Suppressor macrophage treated with lipopolysaccharide for 4 hours (primary cell): ENCODE measurements at places on chromosomes 2 and 18.

DNA sequence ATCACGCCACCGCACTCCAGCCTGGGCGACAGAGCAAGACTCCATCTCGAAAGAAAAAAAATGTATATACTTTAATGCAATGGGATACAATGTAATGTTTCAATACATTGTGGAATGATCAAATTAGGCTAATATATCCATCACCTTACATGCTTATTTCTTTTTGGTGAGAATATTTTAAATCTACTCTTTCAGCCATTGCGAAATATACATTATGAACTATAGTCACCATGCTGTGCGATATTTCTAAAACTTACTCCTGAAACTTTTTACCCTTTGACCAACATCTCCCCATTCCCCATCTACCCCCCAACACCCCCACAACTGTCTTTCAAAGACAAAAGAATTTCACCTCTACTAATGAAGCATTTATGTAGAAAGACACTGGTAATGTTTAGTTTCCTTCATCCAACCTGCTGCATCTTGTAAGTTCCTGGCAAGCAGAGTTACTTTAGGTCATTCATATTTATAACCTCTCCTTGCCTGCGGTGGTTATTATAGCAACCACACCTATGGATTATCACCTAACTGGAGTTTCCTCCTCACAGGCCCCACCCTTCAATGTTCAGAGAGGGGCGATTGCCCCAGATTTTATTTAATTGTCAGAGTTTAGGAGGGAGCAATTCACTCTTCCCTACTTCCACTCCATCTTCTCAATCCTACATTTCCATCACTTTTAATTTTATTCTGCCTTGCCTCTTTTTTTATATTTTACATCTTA lies 1.2 kb upstream of the ME2 start:
- no peak for DNase-seq

DNA sequence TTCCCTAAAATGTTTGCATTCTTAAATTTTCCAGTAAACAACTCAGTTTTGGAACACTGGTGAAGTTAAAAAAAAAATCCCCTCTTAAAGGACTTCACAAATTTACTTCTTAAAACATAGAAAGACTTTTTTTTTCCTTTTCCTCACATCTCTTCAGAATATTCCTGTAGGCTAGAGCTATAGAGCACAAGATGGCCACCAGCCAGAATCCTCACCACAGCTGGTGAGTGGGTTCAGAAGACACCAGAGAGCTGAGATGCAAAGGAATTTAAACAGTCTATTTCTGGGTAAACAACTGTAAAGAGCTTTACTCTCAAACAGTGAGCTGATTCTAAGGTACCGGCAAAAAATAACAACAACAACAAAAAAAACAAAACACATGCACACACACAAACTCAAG lies 252.8 kb downstream of the LRP1B start:
- no peak for DNase-seq

DNA sequence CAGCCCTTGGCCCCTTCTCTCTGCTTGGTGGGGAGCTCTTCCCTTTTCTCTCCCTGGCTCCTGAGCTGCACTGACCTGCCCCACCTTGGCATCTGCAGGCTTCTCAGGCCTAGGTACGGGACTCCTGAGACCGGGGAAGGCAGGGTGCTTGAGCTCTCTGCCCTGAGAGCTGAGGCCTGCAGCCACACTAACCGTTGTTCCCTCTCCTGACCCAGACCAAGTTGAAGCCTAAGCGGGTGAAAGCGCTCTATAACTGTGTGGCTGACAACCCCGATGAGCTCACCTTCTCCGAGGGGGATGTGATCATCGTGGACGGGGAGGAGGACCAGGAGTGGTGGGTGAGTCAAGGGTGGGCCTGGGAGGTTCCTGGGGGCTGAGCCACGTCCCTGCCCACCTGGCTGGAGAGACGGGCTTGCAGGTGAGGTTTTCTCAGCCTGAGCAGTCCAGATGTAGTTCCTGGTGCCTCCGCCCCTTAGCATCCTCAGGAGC lies 22.2 kb downstream of the ITGB1BP1 start:
- no peak for DNase-seq

DNA sequence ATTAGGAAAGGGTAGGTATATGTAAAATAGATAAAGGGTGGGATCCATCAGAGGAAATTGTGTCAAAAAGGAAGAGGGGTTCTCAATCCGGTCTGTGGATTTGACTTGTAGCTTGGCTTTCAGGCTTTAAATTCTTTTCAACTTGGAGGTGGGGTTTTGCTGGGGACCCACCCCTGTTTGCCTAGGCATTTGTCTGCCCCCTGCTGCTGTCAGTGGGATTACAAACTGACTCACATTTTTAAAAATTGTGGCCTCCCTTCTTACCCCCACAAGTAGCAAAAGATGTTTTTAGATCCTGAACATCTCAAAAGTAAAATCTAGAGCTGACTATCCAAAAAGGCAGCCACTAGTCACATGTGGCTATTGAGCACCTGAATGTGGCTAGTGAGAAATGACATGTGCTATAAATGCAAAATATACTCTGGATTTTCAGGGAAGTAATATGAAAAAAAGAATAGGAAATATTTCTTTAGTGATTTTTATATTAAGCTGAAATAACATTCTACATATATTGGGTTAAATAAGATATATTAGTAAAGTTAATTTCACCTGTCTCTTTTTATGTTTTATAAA lies 178.9 kb downstream of the GFPT1 start:
- DNase-seq: no peak

- no peak for DNase-seq
Observed at GRCh38 chr2:212424082-212424481, 114.5 kb downstream of the ERBB4 start.

GRCh38 chr18:79540161-79540903 lies 139.3 kb upstream of the CTDP1 start:
- no peak for DNase-seq

DNA sequence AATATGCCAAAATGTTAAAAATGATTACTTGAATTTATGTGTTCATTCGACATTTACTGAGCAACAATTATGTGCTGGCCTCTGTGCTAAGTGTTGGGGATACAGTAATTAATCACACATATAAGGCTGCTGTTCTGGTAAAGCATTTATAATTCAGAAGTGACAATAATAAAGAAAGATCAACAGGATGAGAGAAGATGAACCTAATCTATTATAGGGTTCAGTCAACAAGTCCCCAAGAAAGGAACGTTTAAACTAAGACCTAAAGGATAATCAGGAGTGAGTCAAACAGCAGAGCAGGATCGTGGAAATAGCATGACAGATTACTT lies 60.1 kb upstream of the COX7A2L start:
- no peak for DNase-seq

- no peak for DNase-seq
Observed at GRCh38 chr2:118580107-118580506, 267.3 kb downstream of the EN1 start.

DNA sequence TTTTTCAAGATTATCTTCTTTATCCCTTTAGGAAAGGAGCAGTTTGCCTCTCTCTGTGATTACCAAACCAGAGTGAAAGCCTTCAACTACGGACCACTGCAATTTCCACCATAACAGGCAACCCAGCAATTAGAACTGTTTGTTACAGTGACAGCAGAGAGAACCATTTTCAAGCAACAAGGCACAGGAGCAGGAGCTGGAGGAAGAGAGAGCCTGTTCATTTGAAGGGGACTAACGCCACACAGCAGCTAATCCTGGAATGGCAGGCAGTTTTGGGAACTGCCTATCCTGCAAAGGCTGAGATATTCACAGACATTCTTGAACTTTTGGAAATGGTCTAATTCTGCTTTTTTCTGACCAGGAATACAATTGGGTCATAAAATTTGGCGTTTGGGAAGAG lies 1541.9 kb upstream of the PIK3C3 start:
- no peak for DNase-seq

DNA sequence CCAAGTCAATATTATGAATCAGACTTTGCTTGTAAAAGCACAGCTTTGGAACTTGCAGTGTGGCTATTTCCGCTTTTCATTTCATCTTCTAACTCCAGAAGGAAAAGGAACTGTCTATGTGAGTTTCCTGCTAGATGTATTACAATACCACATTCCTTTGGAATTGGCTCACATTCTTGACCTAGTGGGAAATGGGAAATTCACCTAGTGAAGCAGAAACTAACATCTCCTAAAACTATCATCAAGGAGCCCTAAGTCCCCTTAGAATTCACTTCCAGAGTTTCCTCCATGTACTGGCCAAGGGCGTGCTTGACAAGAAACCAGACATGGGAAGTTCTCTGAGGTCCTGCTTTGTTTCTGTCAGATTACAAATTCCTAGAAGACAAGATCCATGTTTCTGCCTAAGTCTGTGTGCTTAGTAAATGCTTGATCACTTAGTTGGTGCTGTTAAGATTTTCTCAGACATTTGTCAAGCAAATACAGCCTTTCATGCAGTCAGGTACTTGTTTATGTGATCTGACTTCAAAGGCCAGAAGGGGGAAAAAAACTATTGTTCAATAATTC lies 275.7 kb upstream of the FN1 start:
- peak; percentile 57 for DNase-seq

GRCh38 chr2:98548920-98549818 lies 59.1 kb downstream of the COA5 start:
- no peak for DNase-seq

GRCh38 chr18:25946540-25946939 lies 143.9 kb downstream of the SS18 start:
- DNase-seq: no peak

- no peak for DNase-seq
Observed at GRCh38 chr2:96287273-96287856, 18.0 kb downstream of the SNRNP200 start.

DNA sequence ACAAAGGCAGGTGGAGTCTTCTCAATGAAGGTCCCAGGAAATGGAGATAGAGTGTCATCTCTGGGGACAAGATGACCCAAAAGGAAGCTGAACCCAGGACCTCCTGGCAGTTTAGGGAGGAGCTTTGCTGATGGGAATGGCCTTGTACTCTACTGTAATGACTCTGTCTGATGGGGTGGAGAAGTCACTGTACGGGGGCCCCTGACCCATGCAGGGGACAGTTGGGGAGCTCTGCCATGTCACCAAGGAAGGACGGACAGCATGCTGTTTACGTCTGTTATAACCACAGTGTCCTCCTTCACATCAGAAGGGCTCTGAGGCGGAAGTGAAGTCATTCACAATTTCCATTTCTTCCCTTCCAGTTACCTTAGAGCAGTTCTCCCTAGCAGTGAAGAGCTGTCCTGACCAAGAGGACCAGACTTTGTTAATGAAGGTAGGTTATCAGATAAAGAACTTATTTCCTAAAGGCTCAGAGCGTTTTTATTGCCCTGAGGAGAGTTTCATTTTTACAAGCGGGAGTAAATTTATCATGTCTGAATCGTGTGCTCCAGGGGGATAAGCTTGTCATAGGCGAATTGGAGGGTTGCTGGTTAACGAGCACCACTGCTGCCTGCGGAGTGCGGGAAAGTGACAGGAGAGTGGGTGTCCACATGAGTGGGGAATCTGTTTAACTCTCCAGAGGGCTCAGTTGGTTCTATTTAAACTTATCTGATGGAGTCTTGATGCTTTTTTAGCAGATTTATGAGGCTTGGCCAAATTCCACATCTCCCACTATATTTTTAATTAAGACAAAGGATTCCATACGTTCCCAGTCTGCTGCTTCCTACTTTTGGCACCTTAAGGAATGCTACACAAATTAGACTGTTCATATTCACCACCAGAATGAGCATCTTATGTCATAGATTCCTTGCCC lies 71.6 kb upstream of the BCL2L11 start:
- DNase-seq: no peak

- no peak for DNase-seq
Observed at GRCh38 chr18:37429791-37430190, 135.8 kb downstream of the CELF4 start.

- no peak for DNase-seq
Observed at GRCh38 chr2:203533676-203534591, 1.2 kb downstream of the RAPH1 start.

DNA sequence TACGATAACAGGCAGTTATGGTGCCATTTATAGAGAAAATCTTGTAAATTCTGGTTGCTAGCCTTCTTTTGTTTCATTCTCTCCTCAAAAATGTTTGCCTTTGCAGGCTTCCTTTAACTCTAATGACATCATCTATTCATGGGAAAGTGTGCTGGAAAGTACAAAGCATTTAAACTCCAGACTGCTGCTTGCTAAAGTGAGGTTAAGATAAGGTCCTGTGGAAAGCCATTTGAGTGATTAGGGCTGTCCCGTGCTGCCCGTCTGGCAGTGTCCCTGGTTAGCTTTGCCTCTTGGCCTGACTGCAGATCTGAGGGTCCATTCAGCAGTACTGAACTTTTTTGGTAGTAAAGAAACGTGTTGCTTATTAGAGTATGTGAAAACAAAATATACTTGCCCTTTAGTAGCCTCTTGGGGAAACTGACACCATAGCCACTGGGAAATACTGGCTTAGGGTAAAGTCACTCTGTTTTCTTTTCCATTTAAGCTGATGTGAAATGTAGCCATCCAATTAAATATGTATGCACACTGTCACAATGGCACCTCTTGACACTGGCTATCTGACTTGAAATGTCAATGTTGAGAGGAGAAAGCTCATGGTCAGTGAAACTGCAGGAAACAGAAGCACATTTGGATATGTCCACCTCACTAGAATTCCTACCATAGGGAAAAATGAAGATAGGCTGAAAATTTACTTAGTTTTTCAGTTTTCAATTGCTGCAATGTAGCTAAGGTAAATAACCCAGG lies 321.5 kb downstream of the SLC8A1 start:
- no peak for DNase-seq

DNA sequence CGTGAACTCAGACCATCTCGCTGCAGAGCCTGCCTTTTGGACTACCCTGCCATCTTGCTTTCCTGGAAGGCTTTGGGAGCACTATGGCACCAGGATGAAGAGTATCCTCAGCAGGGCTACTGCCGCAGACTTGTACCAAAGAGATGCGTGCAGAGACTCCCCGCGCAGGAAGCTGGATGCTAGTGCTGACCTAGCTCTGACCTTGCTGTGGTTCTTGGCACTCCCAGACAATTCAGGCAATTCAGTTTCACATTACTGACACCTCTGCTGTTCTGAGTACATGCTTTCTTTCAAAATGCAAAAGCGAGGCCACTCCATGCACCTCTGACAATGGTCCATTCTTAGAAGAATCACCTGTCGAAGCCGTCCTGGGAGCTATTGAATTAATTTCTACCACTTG lies 251.5 kb upstream of the MEX3C start:
- no peak for DNase-seq

- DNase-seq: peak; percentile 22
Observed at GRCh38 chr2:231123362-231123898, 1.4 kb downstream of the HTR2B start.

DNA sequence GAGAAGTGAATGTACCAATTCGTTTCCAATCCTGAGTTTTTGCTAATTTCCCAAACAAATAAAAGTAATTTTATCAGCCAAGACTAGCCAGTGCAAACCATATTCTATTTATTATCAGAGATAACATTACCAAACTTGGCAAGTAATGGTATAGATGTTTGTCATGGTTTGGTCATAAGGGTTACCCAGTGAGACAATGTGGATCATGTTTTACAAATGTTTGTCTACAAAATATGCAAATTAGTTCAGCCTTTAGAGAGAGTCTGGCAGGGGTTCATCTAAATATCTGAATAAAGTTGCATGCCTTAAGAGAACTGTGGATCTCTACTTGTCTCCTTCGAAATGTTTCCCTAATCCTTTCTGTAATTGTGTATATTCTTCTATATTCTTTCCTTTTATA lies 152.2 kb downstream of the KCNH7 start:
- DNase-seq: no peak

GRCh38 chr2:217283460-217283859 lies 423.6 kb upstream of the TNP1 start:
- no peak for DNase-seq

- DNase-seq: no peak
Observed at GRCh38 chr2:49831698-49832367, 677.5 kb upstream of the FSHR start.
